Kidney capillary endothelial cell (primary cell): ENCODE measurements at places on chromosomes 11 and 22.
A peak's percentile ranks its signal among the peaks of the same experiment; 100 is the strongest.

GRCh38 chr11:131572423-131572822 lies 202.0 kb downstream of the NTM start:
- no peak for DNase-seq

DNA sequence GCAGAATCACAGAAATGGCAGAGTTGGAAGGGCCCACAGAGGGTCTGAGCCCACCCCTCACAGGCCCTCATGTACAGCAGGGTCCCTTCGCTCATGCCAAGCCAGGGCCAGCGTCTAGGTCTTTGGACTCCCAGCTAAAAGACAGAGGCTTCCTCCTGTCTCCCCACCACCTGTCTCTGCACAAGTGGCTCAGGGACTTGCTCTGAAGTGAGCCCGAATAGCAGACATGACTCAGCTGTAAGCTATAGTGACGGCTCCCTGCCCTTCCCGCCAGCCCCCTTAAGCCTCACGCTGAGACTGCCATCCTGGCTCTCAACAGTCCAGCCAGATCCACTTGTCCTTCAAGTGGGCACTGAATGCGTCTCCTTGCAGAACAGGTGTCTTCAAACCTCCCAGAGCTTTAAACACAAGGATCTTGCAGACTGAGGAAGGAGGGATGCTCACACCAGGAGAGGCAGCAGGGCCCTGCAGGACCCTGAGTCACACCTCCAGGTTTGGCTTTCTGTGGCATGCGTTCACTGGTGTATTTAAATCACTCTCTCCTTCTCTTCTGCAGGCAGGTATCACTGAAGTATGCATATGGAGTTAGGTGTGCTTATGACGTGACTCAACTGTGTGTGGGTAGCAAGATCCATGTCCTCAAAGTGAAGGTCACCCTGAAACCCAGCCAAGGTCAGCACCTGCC lies 154.9 kb downstream of the CACNA1I start:
- no peak for DNase-seq

DNA sequence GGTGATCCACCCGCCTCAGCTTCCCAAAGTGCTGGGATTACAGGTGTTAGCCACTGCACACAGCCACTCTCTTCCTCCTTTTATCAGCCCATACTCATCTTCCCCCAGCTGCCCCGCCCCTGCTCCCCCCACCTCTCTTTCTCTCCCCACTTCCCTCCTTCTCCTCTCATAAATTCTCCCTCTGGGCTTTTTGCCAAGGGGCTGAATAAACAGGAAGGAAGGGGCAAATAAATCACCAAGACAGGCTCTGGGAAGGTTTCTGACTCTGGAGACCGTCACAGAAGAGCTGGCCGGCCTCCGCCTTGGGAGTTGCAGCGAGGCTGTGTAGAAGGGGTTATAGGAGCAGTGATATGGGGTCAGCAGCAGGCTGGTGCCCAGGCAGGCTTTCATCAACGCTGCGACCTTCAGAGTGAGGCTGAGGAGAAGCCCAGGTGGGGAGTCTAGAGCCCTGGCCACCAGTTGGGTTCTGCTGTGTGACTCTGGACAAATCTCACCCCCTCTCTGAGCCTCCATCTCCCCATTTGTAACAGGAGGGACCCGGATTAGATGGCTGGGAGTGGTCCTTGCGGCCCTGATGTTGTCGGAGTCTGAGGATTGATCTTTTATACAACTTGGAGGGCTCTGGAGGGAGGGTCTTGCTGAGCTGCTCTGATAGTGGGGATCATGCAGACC lies 62.6 kb upstream of the RASD2 start:
- DNase-seq: peak; percentile 72

GRCh38 chr22:38881997-38882879 lies 10.2 kb upstream of the CBX6 start:
- no peak for DNase-seq

GRCh38 chr22:38645430-38645829 lies 10.8 kb downstream of the FAM227A start:
- DNase-seq: no peak

GRCh38 chr11:26365284-26365683 lies 33.4 kb downstream of the ANO3 start:
- no peak for DNase-seq
